ENCODE measurements at places on chromosomes 13 and 19.
A peak's percentile ranks its signal among the peaks of the same experiment; 100 is the strongest.

DNA sequence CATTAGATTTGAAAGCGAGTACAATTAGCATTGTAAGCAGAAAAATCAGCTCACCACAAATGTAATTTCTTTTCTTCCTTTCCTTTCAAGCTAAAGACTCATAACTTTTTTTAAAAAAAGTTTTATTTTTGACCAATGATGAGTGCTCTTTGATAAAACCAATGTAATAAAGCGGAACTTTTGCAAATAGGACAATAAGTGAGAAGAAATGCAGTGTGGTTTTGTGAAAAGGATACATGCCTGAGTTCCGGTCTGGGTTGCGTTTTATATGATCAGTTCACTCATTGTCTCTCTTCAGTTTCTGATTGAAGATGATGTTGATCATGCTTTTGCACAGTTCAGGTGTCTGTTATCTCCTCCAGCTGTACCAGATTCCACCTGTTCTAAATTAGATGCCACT, 274.4 kb downstream of the KLF12 start:
- peak; percentile 37 for ATAC-seq

- ATAC-seq, result no peak
These were observed 21.1 kb upstream of the STK24 start for GRCh38 chr13:98598043-98598442.

- no peak for ATAC-seq
These were observed 102.0 kb downstream of the DCLK1 start for GRCh38 chr13:36029166-36029565.

DNA sequence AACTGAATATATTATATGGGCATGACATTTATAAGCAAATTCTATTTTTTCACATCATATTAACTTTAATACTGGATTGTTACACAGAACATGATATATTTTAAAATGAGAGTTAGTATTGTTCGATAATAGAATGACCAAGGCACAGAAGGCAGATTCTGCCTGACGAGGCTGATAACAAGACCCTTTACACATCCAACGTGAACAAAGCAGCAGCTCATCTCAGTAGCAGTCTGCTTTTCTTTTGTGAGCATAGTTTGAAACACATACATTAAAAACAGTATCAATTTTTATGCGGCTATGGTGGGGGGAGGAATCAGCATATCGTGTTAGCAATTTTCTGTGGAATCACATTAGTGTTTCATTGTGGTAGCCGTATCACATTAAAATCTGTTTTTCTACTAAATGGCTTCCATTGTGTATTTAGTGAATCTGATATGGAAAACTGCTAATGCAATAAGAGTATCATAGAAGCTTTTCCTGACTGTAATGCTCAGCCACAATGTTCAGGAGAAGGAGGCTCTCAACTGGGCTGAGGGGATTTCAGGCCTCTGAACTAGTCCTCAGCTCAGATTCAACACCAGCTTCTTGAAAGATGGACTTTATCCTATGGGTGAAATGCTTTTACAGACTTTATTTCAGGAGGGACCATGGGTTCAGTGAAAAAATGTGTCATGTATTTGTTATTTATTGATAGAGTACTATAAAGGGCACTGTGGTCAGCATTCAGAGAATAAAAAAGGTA, 4.0 kb downstream of the SMAD9 start:
- ATAC-seq, result no peak

DNA sequence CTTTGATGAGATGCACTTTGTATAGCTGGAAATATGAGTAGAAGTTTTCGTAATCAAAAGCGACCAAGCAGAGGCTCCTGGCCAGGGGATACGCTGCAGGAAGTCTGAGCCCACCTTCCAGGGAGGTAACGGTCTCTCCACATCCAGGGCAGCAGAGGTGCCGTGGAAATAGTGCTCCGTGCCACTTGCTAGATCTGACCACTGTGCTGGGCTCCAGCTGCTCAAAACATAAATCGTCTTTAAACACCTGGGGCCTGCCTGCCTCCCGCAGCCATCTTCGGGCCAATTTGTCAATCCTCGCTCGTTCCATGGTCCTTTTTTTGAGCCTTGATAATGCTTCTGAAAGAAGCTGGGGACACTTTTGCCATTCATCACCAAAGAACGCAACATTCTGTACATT, 445.0 kb downstream of the ZNF536 start:
- ATAC-seq, result no peak

DNA sequence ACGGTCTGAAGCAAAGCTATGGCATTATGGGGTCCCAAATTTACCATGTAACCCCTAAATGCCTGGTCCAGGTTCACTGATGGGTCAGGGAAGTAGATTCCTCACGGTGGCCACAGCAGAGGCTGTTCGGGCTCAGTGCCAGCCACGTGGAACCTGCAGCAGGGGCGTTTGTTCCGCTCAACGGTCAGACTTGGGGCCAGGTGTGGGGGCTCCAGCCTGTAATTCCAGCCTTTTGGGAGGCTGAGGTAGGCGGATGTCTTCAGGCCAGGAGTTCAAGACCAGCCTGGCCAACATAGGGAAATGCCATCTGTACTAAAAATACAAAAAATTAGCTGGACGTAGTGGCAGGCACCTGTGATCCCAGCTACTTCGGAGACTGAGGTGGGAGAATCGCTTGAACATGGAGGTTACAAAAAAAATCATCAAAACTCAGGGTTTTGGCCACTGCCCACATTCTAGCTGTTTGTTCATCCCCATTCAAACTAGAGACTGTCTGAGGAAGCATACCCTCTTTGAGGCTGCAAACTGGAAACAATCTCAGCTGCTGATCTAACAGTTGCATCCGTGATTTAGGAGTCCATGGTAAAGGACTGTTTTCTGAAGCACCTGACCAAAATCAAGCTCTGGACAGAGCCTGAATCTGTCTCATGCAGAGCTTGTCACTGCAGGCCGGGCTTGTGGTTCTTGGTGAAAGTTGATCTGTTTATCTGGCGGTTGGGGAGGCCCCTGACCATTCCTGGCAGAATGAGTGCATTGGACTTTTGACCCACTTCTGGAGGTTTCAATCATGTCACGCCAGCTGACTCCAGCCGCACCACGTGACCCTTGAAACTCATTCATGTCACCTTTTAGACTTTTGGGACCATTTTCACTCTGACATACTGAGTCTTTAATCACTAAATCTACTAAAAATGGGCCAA, 30.2 kb upstream of the ZNF331 start:
- no peak for ATAC-seq

DNA sequence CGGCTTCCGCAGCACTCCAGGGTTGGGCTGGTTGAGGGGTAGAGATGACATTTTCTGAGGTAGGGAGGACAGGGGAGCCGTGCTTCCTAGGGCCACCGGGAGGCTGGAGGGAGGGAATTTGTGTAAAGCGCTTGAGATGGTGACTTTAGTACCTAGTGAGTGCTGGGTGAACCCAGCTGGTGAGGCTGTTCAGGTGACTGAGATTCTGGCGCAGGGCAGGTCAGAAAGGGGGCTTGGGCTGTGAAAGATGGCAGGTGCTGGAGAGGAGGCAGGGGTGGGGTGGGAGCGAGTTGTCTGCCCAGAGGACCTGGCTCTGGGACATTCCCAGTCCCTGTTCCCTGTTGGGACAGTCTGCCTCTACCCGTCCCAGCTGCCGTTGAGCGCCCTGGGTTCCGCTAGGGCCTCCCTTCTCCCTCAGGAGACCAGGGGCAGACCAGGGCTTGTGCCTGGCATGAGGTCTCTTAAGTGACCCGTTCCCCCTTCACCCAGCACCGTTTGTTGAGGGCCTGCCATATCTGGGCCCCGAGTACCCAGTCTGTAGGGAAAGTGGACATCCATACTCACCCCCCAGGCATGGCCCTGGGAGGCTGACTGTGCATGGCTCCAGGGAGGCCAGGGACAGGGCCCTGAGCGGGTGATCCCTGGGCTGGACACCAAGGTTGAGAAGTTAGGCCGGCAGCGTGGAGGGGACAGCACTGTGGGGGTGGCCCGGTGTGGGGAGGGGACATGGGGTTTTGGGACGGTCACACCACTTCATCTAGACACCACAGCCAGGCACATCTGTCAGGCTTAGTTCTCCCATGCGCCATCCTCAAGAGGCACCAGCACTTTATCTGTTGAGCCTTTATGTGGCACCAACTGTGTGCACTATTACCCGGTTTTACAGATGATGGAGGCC, 5.0 kb downstream of the PTOV1 start:
- ATAC-seq, result no peak

DNA sequence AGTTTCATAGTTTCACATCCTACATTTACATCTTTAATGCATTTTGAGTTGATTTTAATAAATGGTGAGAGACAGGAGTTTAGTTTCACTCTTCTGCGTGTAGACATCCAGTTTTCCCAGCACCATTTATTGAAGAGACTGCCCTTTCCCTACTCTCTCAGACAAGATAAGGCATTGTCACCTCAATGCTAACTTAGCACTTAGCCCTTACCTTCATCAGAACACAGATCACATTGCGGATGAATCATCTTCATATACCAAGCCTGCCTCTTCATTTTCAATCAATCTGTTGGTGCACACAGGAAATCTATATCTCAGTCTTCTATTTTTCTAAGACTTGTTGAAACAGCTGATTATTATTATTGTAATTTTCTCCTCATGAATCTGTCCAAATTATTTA, 396.6 kb upstream of the NBEA start:
- no peak for ATAC-seq

GRCh38 chr13:47594833-47595232, 406.2 kb downstream of the SUCLA2 start:
- no peak for ATAC-seq

DNA sequence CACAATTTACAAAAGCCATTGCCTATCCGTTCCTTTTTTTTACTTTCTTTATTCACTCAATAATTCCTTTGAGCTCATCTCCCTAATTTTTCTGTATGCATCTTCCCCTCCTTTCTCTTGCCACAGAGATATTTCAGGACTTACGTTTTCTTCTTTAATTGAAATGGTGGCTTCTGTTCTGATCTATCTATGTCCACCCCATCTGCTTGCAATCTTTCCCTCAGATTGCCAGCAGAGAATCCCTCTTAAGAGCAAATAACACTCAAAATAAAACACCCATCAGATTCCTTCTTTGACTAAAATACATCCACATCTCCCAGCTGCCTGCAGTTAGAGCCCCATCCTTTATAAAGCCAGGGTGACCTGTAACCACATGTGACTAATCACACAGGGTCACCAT, 478.6 kb downstream of the EFNB2 start:
- no peak for ATAC-seq

- ATAC-seq, result no peak
These were observed 171.9 kb downstream of the KLF5 start for GRCh38 chr13:73230716-73231115.

GRCh38 chr13:61508936-61509335, 93.3 kb upstream of the PCDH20 start:
- ATAC-seq, result no peak

DNA sequence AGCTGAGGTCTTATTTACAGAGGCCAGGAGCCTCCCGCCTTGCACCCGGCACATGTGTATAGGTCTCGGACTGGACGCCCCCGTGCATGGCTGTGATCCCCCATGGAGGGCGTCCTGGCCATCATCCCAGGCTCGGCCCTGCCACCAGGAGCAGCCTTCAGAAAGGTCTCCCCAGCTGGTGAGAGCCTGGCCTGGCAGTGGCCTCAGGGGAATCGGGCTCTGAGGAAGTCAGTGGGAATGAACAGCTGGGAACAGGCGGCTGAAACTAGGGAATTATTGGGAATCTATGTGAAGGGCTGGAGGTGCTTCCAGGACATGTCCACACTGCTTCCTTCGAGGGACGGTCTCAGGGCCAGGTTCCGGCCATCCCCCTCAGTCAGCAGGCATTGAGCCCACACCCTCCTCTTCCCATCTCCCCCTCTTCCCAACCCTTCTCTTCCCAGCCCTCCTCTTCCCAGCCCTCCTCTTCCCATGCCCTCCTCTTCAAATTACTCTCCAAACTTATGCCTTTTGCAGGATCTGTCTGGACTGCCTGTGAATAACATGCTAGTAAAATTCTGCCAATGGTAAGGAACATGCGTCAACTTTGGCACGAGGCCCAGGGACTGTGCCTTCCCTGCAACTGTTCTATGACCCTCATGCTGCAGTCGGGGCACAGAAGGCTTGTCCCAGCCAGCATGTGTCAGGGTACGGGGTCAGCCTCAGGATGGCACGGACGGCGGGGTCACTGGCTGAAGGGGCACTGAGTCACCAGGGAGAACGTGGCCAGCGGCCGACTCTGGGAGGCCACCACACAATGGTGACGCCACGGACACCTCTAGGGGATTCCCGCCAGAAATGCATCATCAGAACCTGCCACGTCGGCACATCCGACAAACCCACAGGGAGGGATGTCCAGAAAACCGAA, 24.2 kb upstream of the C13orf46 start:
- peak; percentile 77 for ATAC-seq

DNA sequence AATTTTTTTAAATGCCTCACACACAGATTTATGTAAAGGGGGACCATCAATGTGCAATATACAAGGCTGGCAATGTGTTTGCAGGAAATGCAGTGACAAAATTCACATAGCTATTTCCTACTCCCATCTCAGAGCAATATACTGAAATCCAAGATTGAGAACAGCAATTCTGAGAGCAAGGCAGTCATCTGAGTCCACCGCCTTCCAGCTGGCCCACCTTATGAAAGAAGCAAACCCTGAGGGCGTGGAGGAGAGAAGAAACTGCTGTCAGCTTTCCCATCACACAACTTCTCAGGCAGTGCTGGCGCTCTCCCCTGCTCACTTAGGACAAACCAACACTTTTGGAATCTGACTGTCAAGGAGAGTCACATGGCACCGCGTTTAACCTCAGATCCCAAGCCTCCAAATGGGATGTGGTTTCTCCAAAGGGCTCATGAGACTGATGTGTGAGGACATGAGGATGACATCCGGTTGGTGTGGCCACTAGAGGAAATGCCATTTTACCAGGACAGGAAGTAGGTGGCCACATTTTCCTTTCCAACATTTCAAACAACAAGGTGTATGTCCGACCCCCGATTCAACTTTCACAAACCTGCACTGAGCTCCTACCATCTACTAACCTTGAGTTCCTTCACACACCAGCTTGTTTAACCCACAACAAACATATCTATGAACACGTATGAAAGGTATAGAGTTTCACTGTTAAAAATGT, 3.7 kb upstream of the DOCK9 start:
- peak; percentile 23 for ATAC-seq

GRCh38 chr19:3276341-3276799, 51.9 kb downstream of the CELF5 start:
- ATAC-seq, result peak; percentile 42

DNA sequence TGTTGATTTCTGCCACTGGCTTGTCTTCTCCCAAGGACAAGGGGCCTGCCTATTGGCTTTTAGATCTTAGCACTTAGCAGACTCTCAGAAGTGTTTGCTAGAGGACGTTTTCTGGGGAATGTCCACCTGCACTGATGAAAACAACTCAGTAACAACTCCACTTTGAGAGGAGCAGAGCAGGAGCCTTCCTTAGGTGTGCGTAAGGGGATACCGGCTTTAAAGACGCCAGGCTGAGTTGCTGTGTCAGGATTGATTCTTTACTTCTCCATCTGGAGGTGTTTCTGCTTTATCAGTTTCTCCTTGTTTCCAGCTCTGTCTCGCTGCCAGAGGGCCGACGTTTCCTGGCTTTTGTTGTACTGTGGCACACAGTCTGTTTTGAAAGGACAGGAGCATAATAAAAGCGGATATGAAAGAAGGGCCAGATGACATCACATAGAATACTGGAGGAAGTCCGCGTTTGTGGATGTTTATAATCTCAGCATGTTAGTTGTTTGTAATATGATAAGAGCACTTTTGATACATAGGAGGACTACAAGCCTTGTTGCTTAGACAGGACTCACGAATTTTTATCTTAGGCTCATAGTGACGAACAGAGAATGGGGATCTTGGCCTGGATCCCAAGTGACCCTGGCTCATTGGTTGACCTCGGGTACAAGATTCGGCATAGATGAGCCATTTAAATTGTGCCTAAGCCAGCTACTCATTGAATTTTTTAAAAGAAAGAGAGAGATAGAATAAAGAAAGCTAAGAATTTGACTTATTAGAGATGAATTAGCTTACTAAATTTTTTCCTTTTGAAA, 34.6 kb downstream of the COL4A2 start:
- no peak for ATAC-seq
